GM10248 (cell line): ENCODE measurements at places on chromosomes 6 and 20.

- DNase-seq = no peak
Observed at GRCh38 chr20:32352121-32352720, 5.9 kb upstream of the ASXL1 start.

DNA sequence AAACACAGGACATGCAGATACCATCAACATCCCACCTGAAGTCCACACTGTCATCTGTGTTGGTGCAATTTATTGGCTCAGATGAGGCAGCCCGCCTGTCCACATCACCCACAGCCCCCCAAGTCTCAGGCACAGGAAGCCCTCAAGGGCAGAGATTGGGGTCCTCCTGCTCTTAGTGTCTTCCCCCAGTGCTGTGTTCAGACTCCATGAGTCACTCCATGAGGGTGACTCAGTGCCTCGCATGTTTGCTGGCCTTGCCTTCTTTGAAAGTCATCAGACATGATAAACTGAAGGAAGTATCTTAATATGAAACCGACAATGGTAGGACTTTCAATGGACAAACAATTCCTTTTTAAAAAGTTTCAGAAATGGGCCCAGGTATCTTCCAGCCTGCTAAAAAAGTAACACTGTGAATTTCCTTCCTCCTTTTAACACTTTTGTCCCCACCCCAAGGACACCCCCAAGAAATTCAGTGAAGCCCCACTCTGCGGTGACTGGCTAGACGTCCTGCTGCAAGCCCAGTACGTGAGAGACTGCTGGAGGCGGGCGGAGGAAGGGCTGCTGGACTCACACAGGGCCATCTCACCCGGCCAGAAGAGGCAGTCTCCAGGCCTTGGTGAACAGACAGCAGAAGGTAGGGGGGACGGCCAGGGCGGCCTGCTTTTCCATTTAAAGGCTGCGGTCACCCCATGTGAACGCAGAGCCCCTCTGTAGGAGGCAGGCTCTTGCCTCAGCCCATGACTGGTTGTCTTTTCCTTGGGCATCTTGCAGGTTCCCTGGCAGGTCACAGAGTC is 43.0 kb upstream of the KCNK16 start:
- no peak for DNase-seq

- no peak for DNase-seq
Observed at GRCh38 chr20:23092861-23093495, 6.9 kb upstream of the CD93 start.

DNA sequence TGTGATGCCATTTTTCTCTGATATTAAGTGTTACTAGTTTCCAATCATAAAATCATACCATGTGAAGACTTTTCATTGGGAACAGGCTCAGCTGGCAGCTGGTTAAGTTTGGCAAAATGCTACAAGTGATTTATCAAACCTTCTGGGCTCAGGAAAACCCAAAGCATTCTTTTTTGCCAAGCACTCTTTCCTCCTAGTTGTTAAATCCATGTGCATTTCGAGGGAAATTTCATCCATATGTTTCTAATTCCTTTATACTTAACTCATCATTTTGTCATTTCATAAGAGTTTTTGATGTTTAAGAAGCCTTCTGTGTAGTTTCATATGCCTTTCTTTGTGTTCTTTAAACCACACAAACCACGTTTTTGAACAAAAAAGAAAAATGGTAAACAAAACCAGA is 217.6 kb upstream of the PDE10A start:
- no peak for DNase-seq

DNA sequence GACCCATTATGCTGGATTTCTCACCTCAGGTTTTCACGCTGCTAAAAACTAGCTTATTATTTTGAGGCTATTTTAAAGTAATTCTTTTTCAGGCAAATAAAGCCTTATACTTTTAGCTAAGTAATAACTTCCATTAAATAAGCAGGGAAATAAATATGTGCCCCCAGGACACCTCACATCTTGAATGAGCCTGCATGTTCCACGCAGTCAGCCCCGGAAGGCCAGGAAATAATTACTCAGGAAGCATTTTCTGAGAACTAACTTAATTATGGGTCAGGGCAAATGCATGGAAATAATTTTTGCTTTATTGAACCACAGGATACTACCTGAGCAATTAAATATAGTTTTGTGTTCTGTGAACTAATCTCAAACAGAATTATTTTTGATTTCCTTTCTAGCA is 41.1 kb downstream of the STX7 start:
- no peak for DNase-seq

DNA sequence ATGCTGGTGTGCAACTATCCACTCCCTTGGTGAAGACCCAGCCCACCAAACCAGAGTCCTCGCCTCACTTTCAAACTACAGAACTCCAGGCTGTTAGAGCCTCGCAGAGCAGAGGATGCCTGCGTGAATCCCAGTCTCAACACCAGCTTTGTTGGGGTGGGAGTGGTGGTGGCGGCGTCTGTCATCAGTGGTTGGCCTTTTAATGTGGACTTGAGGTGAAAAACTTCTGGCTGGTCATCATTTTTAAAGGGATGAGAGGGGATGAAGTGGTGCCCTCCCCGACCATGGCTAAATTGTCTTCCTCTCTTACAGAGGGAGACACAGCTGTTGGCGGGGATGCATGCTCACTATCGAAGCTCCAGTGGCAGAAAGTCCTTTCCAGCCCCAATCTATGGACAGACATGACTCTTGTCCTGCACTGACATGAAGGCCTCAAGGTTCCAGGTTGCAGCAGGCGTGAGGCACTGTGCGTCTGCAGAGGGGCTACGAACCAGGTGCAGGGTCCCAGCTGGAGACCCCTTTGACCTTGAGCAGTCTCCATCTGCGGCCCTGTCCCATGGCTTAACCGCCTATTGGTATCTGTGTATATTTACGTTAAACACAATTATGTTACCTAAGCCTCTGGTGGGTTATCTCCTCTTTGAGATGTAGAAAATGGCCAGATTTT is 54.9 kb downstream of the EZR start:
- DNase-seq = no peak

- no peak for DNase-seq
Observed at GRCh38 chr6:136226674-136227377, 23.3 kb downstream of the MTFR2 start.

GRCh38 chr6:148285205-148285604 is 57.4 kb upstream of the SASH1 start:
- no peak for DNase-seq

- peak; percentile 20 for DNase-seq
Observed at GRCh38 chr6:24357336-24358218, at the start of gene DCDC2. TSS of gene DCDC2 (minus strand) at chr6:24358059. CDS start at chr6:24357750, 309 bp downstream.
